Posterior vena cava (tissue), 2 donors: ENCODE measurements at places on chromosomes 5 and 9. TPM values are rescaled to one million over a fixed set of nuclear protein-coding genes. Genes with fewer than 3 reads are reported as not detected.

Gene TRAPPC13
- 23.6 TPM for total RNA-seq

Gene ORM2
- not detected for total RNA-seq

DNA sequence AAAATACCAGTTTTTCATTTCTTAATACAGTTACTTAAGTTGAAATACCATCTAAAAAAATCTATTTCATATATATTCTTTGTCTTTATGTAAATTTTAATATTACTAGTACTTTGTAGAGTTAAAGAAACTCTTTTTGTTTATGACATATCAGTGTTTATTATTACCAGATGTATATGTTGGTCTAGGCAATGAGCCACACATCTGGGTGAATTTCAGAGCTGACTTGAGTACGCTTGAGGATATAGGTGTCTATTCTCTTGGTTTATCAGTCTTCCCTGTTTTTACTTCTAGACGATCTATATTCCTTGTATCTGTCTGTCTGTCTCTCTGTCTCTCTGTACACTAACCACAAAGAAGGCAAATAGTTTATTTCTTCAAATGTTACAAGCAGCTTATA lies 2.9 kb downstream of the SMAD5 start:
- no peak for DNase-seq

DNA sequence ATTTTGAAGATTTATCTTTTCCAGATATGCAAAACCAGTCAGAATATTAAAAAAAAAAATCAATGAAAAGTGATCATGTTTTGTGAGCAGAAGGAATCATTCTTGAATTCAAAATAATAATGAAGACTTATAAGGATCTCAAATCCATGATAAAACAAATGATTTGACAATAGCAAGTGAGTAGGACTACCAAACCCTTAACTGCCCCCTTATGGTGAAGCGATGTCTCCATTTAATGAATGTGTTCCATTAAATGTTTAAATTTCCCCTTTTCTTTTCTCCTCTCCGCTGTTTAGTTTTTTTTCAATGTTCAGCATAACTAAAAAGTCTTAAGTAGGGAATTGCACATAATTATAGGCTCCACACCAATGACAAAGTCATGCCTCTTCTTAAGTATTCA lies 12.2 kb upstream of the MARCHF3 start:
- no peak for DNase-seq
